ENCODE measurements at places on chromosomes 5 and 9. TPM values are rescaled to one million over a fixed set of nuclear protein-coding genes. Genes with fewer than 3 reads are reported as not detected.

DNA sequence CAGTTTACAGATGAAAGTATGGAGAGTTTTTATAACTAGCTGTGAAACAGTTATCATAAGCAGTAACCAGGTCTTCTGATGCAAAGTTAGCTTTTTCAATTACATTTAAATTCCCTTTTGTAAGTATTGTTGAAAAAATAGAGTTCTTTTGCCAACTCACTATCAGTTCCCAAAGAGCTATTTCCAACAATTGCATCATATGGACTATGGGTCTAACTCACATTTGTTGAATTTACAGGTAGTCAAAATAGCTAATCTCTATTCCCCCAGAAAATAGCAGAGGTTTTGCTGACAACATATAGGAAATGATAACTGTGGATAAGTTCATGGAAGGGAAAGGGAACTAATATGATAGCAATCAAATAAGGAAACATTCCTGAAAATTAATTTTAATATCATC, 1.4 kb downstream of the SPINK1 start:
- H3K27me3 ChIP-seq = no peaks in the 10 kb centered on the region
- no peaks in the 10 kb centered on the region for H3K4me1 ChIP-seq
- no peaks in the 10 kb centered on the region for H3K36me3 ChIP-seq
- no peak overlapping the region for H3K27ac ChIP-seq
- H3K4me3 ChIP-seq = no peak overlapping the region
- DNase-seq = no peak

DNA sequence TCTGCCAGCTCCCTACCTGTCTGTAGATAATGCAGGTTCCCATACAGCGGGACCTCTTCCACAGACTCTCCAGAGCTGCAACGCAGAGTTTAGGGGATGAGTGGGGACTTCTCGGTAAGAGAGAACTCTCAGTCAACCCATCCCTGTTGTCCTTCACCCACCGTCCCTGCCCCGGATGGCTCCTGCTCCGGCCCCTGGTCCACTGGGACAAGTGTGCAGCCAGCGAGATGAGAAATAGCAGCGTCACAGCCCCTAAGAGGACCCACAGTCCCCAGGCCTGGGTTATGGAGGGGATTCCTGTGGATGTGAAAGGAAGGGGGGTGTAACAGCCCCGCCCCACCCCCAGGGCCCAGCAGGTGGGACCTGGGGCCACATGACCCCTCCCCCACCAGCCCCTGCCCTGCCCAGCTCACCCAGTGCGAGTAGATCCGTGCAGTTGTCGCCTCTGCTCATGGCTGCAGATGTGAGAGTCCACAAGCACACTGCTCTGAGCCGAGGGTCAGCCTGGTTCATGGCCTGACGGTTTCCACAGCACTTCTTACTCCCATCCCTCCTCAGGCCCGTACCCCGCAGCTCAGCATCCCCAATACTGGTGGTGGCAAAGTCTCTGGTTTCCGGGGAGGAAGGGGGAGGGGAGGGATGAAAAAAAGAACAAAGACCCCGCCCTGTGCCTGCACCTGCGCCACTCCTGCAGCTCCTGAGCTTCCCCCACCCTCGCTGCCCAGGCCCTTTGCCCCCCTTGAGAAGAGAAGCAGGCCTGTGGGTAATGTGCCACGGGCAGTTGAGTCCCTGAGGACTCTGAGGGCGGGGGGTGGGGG, at the start of gene SIT1:
SIT1 (minus strand) TSS at position 591 of the 818 bp plus-strand sequence; CDS start at position 513, 78 bp downstream.
- no peaks in the 10 kb centered on the region for H3K36me3 ChIP-seq
- peaks cover 18% of the 10 kb centered on the region for H3K27me3 ChIP-seq
- H3K27ac ChIP-seq = no peak within 1 kb of the TSS
- DNase-seq = no peak
- H3K4me3 ChIP-seq = no peak within 1 kb of the TSS

- no peak for DNase-seq
- H3K4me3 ChIP-seq = no peak overlapping the region
- no peak overlapping the region for H3K27ac ChIP-seq
- H3K4me1 ChIP-seq = peaks cover 33% of the 10 kb centered on the region
- peaks cover 16% of the 10 kb centered on the region for H3K27me3 ChIP-seq
- H3K36me3 ChIP-seq = peaks cover 7% of the 10 kb centered on the region
Measured at GRCh38 chr5:179798144-179798770, 4.5 kb downstream of the LTC4S start.

DNA sequence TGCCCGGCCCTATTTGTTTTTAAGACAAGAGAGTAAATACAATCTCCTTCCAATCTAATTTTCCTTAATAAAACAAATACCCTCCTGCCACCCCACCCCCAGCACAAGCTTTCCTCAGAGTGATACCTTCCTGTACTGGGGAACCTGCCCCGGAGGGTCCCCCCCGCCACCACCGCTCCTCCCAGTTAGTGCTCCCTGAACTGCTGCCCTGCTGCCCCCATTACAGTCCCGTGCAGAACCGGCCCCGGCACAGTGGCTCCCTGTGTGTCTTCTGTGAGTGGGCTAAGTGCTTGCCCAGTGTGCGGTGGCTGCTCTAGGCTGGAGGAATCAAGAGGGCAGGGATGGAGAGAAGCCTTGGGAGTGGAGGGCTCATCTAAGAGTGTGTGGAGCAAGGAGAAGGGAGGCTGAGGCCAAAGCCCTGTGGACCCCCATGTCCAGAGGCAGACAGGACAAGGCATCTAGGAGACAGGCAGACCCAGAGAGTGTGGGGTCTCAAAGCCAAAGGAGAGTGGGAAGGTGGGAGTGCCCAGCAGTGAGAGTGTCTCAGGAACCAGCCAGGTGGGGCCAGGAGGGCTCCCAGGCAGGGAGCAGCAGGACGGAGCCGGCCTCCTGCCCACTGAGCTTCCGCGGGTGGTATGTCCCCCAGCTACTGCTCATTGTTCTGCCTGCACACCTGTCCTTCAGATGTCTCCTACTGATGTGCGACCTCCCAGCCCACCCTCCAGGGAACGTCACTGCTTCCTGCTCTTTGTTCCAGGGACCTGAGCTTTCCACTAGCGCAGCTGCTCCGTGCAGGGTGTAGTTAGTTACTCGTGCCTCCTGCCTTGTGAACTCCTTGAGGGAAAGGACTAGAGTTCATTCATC, 129.0 kb downstream of the DAB2IP start:
- no peak overlapping the region for H3K4me3 ChIP-seq
- no peak for DNase-seq
- no peaks in the 10 kb centered on the region for H3K4me1 ChIP-seq
- H3K27me3 ChIP-seq = no peaks in the 10 kb centered on the region
- H3K36me3 ChIP-seq = no peaks in the 10 kb centered on the region
- H3K27ac ChIP-seq = no peak overlapping the region

GRCh38 chr5:78653681-78654366, 5.3 kb upstream of the LHFPL2 start:
- peaks cover 6% of the 10 kb centered on the region for H3K4me1 ChIP-seq
- no peak overlapping the region for H3K4me3 ChIP-seq
- H3K36me3 ChIP-seq = no peaks in the 10 kb centered on the region
- DNase-seq = no peak
- H3K27ac ChIP-seq = no peak overlapping the region
- H3K27me3 ChIP-seq = peaks cover 4% of the 10 kb centered on the region

DNA sequence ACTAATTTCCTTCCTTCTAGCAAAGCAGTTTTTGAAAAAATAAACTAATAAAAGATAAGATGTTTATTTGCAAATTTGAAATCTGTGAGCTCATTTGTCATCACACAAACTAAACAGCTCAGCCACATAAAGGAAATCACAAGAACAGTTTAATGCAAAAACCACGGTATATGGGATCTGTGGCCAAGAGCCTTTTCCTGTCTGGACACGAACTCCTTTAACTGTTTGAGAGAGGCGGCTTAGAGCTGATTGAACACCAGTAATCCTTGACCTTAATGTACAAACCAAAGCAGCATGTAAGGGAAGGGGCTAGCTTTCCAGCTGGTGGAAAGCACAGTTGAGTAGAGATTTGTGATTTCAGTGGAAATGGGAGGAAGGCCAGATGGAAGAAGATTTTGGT, 66.3 kb upstream of the SPINK5 start:
- H3K4me3 ChIP-seq = no peak overlapping the region
- H3K4me1 ChIP-seq = no peaks in the 10 kb centered on the region
- no peak overlapping the region for H3K27ac ChIP-seq
- no peaks in the 10 kb centered on the region for H3K27me3 ChIP-seq
- H3K36me3 ChIP-seq = no peaks in the 10 kb centered on the region

The ROPN1L gene
- polyA plus RNA-seq = 5.8 TPM

The TRIP13 gene
- 0.41 TPM for polyA plus RNA-seq
